Activated CD4-positive, alpha-beta memory T cell treated with anti-CD3 and anti-CD28 coated beads for 36 hours (primary cell): ENCODE measurements at places on chromosomes 2 and 18.

- no peak for DNase-seq
These were observed 114.6 kb downstream of the IKZF2 start for GRCh38 chr2:213036836-213037235.

DNA sequence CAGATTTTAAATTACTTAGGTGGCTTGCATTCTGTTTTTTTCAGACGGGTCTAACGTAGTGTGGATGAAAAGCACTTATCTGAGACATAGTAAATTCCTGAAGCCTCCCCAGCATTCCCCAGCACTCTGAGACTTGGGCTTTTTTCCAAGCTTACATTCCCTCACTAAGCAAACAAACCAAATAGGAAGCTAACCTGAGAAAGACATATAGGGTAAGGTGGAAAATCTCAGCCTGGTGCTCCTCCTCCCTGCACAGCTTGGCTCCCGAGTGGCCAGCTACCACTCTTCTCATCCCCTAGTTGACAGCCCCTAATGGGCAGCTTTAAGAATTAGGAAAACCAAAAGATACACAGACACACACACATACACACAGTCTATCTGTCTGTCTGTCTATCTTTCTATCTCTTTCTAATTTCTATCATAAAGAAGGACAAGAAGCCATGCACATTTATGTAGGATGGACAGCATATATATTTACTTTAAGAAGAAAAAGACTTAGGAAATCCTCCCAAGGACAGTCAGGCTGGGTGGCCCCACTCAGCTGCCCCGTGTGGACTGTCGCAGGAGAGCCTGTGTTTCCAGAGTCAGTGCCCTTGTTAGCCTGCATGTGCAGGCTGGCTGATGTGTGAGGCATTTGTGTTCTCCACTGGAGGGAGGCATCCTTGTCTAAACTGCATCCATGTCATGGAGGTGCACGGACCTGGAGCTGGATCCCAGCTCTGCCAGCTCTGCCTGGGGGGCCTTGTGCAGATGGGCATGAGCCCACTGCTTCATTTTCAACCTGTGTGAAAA lies 8.2 kb downstream of the CNNM3 start:
- no peak for DNase-seq

- no peak for DNase-seq
These were observed 112.0 kb downstream of the TRABD2A start for GRCh38 chr2:84768840-84769239.

DNA sequence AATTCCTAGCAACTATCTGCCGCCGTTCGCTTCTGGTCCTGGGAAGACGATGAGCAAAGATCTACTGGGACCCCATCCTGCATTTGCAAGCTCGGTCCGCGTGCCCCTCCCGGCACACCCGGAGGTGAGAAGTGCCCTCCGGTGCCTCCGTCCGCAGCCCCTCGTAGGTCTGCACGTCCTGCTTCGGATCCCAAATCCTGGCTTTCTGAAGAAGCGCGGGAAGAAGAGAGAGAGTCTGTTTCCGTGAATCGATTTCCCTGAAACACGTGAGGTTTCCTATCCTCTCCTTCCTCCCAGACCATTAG lies 5.0 kb upstream of the OSR1 start:
- DNase-seq, result no peak

GRCh38 chr2:44093970-44094369 lies 74.7 kb upstream of the PPM1B start:
- no peak for DNase-seq

- DNase-seq, result peak; percentile 55
These were observed 45.0 kb downstream of the EMILIN2 start for GRCh38 chr18:2891526-2892431.

DNA sequence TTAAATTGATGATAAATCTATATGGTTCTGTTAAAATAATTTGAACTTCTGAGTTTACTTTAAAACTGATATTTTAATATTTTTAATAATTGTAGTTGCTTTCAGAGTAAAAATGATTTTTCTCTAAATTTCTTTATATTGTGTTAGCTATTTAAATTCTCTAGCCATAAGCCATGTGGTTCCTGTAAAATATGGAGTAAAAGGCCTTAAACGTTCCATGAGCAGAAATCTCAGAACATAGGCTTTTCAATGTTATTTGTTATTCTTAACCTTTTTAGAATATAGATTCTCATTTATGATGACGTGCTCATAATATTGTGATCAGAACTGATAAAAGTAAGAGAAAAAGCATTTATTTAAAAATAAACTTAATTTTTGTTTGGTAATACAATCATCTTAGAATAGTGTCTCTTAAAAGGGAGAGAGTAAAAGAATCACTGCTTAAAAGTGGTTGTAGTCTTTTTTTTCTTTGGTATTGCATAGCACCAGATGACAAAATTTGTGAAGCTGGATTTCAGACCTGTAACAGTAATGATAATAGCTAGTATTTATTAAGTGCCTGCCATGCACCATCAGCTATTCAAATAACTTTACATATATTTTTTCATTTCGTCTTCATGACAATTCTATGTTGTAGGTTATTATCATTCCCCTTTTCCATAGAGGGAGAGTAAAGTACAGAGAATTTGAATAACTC lies 2.7 kb downstream of the BMPR2 start:
- DNase-seq, result no peak

GRCh38 chr2:130850788-130851623 lies 14.3 kb downstream of the ARHGEF4 start:
- no peak for DNase-seq

DNA sequence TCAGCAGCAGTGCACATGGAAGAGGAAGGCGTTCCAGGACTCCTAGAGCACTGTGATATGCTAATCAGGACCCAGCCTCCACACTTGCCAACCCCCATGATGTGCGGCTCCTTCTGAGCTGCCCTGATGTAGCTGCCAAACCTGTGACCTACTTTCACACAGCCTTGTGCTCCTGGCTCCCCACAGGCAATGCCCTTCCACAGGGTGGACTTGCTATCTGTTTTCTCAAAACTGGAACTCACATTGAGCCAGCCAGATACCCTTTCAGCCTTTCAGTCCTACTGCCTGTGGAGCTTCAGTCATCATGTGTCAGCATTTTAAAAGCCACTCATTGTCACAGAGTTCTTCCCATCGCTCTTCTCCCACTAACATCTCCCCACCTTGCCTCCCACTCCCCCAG lies 181.6 kb downstream of the AFF3 start:
- DNase-seq, result no peak
